Osteocyte (in vitro differentiated cells): ENCODE measurements at places on chromosomes 16 and 17. TPM values are rescaled to one million over a fixed set of nuclear protein-coding genes. Genes with fewer than 3 reads are reported as not detected.
A peak's percentile ranks its signal among the peaks of the same experiment; 100 is the strongest.

GRCh38 chr17:64555281-64555680, 48.5 kb downstream of the CEP95 start:
- H3K4me3 ChIP-seq: no peak overlapping the region
- H3K4me1 ChIP-seq: peaks cover 1% of the 10 kb centered on the region
- peaks cover 36% of the 10 kb centered on the region for H3K36me3 ChIP-seq

GRCh38 chr17:57622683-57623433, 122.2 kb downstream of the CCDC182 start:
- no peaks in the 10 kb centered on the region for H3K27me3 ChIP-seq
- H3K4me3 ChIP-seq: no peak overlapping the region
- no peak for DNase-seq
- H3K36me3 ChIP-seq: peaks cover 18% of the 10 kb centered on the region
- H3K27ac ChIP-seq: peak overlapping the region; percentile 1

DNA sequence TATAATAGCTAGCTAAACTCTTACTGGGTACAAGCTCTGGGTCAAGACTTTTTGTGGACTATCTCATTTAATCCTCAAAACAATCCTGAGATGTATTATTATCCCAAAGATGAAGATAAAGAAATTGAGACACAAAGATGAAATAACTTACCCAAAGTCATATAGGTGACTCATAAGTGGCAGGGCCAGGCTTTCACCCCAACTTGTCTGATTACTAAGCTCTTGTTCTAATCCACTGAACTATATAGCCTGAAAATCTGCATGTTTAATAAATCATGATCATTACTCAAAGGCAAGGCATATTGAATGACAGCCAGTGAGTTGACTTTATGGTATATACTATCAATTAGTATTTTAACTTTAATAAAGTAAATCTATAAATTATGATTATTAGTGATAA, 77.4 kb downstream of the SKAP1 start:
- no peaks in the 10 kb centered on the region for H3K4me1 ChIP-seq
- H3K27ac ChIP-seq: no peak overlapping the region
- no peaks in the 10 kb centered on the region for H3K36me3 ChIP-seq

DNA sequence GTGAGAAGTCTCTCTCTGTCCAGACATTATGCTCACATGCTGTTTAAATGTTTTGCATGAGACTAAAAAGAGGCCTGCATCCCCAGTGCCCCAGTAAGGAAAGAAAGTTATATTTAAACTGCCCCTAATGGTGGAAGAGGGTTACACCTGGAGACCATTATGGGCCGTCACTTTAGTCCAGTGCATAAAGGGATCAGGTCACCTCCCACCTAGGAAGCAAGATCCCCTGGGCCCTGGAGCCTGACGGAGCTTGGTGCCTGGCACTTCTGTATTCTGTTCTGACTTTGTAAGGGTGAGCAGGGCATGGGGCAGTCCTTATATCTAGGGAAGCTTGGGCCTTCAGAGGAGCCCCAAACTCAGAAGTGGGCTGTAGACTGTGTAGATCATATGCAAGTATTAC, 67.9 kb downstream of the CPPED1 start:
- no peak overlapping the region for H3K4me3 ChIP-seq
- no peaks in the 10 kb centered on the region for H3K4me1 ChIP-seq
- H3K27me3 ChIP-seq: no peaks in the 10 kb centered on the region
- no peak for DNase-seq
- H3K36me3 ChIP-seq: peaks cover 31% of the 10 kb centered on the region

The ZNF423 gene
- total RNA-seq: 25.1 and 26.5 TPM in 2 replicates

The C16orf96 gene
- 0.08 and 0.26 TPM in 2 replicates for total RNA-seq
